ENCODE measurements at places on chromosomes 3 and 15.
A peak's percentile ranks its signal among the peaks of the same experiment; 100 is the strongest.

- DNase-seq: no peak
Observed at GRCh38 chr3:146929696-146930095, 324.6 kb upstream of the PLSCR5 start.

- DNase-seq: no peak
Observed at GRCh38 chr3:158528076-158528674, 42.8 kb upstream of the MLF1 start.

DNA sequence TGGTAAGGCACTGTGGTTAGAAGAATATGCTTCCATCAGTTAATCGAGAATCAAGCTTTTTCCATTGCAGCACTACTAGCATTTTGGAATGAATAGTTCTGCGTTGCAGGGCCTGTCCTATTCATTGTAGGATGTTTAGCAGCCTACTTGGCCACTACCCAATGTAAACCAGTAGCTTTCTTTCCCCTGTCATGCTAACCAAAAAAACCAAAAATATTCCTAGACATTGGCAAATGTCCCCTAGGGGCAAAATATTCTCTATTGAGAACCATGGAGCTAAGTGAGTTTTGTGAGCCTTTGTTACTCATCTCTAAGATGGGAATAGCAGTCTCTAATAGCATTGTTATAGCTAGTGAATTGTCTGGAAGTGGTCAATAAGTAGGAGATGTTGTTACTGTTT, 187.2 kb downstream of the CADPS start:
- no peak for DNase-seq

DNA sequence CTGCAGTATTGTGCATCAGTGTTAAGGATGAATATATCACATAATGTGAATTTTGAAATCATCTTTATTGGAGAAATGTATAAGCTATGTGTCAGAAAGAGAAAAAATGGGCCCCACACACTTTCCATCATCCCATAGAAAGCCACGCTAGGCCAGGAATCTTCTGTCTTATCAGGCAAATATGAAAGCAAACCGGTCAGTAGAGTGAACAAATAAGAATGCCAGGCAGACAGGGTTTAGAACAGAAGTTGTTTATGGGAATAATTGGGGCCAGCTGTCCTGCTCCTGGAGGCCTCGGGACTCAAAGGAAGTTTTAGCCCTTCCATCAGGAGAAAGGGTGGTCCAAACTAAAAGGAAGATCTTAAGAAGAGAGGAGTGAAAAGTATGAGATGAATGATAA, 39.5 kb downstream of the ZNF280D start:
- DNase-seq: no peak

DNA sequence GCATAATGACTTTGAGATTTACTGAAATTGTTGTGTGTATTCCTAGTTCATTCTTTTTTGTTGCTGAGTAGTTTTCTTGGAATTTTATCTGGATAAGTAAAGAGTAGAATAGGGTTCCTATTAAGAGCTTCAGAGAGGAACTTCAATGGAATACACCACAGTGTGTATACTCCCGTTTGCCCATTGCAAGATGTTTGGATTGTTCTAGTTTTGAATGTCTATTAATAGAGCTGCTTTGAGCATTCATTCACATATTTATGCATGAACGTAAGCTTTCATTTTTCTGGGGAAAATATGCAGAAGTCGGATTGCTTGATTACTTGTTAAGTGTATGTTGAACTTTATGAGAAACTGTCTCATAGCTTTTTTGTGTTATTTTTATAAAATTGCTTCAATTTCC, 580.5 kb downstream of the OTOL1 start:
- no peak for DNase-seq

GRCh38 chr15:64324165-64324877, 31.7 kb downstream of the CSNK1G1 start:
- DNase-seq: peak; percentile 88

- DNase-seq: no peak
Observed at GRCh38 chr3:6249679-6250078, 611.2 kb upstream of the GRM7 start.

DNA sequence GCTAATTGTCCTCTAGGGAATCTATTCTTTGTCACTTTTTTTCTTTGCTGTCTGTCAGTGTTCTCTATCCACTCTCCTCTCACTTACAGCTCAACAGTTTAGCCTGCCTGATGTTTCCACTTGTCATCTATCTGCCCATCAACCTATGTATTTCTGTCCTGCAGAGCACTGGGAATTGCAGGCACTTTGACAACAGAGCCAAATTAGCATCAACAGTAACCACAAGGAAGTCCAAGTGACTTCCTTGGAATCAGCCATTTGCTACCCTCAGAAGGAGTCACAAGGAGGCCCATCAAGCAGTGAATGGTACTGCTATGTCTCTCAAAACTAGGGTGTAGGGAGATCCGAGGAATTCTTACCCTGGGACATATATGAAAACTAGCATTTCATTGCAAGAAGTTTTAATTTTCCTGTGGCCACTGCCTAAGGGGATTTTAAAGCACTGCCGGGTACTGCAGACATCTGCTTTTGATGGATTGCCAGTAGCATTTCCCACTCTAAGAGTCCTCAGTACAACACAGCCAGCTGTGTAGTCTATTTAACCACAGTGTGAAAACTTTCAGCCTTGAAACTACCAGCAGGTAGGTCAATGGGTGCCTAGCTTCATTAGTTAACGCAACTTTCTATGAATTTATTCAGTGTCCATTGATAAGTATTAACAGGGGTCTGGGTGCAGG, 898.8 kb downstream of the NTRK3 start:
- DNase-seq: no peak

GRCh38 chr15:66911131-66911700, 154.2 kb upstream of the SMAD3 start:
- no peak for DNase-seq

DNA sequence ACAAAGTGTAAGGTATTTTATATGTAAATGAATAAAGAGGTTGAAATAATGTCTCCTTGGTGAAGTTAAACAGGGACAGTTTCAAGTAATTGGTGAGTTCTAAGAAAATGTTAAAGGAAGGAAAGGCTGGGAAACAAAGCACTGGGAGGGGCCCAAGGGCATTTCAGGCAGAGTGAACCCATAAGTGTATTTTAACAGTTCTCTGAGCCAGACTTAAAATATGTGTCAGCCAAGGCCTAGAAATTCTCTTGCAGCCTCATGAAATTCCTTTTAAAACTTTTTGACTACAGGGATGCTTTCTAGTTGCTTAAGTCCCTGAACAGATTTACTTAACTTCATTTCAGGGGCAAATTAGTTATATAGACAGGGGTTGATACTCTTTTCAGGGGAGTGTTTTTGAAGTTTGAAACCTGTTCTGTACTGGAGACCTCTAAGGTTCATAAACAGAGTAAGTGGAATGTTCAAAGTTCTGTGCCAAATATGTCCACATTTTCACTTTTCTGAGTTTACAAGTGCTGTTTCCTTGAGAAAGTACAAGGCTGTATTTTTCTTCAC, 77.6 kb downstream of the GALK2 start:
- no peak for DNase-seq

DNA sequence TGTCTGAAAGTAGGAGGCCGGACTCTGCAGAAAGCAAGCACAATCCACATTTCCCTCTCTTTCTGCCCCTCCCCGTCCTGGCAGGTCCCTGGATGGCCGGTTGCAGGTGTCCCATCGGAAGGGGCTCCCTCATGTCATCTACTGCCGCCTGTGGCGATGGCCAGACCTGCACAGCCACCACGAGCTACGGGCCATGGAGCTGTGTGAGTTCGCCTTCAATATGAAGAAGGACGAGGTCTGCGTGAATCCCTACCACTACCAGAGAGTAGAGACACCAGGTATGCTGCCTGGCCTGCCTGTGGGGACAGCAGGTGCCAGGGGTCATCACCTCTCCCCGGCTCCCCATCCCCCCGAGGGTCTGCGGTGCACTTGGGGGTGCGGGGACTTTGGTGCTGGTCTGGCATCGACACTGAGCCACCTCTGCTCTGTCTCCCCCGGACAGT, 89.6 kb downstream of the AAGAB start:
- no peak for DNase-seq

- peak; percentile 22 for DNase-seq
Observed at GRCh38 chr3:128235207-128235926, 82.1 kb downstream of the EEFSEC start.

GRCh38 chr3:155730843-155731242, 14.0 kb downstream of the PLCH1 start:
- DNase-seq: no peak

DNA sequence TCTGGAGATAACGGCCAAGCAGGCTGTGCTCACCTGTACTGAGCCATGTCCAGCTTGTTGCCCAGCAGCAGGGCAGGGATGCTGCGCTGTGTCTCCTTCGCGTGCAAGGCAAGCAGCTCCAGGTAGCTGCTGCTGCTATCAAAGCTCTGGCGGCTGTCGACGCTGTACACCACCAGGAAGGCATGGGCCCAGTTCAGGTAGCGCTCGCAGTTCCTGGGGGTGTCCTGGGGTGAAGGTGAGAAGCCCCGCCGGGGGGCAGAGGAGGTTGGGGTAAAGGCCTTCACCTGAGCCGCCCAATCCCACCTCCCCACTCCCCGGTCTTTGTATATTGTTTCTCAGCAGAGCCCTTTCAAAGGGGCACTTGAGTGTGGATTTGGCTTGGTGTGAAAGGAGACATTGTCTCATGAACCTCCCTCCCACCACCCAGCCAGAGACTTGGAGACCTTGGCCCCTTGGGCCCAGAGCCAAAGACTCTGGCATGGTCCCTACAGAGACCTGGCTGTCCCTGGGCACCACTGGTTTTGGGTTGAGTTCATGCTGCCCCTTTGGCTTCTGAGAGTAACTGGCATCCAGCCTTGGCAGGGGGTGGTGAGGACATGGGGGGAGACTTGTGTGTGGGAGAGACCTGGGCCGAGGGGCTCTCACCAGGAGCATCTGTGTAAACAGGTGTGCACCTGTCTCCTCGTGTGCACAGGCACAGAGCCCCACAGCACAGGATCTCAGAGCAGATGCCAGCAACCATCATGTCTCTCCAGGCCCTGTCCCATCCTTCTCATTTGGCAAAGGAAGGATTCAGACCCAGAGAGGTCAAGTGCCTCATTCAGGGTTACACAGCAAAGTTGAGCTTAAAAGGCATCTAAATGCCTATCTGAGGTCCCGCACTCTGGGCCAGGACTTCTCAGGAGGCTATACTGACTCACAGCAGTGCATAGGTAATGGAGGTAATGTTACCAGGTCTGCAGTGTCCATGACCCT, 9.1 kb downstream of the RASL12 start:
- DNase-seq: no peak

DNA sequence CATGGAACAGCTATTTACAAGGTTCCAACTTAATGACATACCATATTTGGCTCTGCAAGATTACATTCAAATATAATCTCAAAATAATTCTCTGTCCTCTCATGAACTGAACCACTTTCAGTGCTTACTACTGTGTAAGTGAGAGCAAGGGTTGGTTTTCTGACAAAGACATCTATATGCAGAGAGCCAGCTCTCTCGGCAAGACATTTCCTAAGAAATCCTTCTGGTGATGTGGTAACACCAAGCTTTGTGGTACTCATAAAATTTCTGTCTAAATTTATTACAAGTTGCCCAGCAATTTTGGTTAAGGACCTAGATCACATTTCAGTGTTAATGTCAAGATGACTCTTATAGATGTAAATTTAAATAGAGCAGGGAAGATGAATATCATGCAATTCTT, 184.9 kb downstream of the GAP43 start:
- no peak for DNase-seq

- peak; percentile 10 for DNase-seq
Observed at GRCh38 chr3:124619887-124620599, 110.2 kb upstream of the UMPS start.

GRCh38 chr15:99328106-99329072, 77.1 kb downstream of the LRRC28 start:
- no peak for DNase-seq

DNA sequence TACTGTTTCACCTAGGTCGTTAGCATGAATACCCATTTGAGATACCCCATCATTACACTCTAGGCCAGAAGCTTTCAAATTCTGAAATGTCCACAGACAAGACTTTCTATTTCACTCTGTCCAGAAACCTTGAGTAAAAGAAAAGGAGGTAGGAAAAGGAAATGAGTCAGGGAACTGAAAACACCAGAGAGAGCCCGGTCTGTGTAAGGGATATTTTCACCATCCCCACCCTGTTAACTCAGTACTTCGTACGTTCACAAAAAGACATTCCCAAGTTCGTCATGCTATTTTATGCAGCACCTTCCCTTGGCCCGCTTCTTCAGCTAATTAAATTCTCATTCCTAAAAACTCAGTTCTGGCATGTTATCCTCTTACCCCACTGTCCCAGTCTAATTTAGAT, 89.4 kb upstream of the SOX2 start:
- DNase-seq: no peak

DNA sequence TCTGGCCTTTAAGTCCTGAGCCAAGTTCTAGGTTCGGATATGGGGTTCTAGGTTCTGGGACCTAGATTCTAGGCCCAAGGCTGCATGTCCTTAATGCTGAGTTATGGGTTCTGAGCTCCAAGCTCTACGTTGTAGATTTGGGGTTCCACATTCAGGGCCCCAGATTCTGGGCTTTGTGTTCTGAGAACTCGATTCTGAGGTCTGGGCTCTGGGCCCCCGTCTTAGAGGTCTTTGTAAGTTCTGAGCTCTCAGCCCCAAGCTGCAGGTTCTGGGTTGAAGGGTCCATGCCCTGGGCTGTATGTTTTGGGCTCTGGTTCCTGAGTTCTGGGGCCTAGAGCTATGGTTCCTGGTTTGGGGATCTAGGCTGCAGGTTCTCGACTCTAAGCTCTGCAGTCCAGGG, 10.0 kb upstream of the DNAJB8 start:
- no peak for DNase-seq

DNA sequence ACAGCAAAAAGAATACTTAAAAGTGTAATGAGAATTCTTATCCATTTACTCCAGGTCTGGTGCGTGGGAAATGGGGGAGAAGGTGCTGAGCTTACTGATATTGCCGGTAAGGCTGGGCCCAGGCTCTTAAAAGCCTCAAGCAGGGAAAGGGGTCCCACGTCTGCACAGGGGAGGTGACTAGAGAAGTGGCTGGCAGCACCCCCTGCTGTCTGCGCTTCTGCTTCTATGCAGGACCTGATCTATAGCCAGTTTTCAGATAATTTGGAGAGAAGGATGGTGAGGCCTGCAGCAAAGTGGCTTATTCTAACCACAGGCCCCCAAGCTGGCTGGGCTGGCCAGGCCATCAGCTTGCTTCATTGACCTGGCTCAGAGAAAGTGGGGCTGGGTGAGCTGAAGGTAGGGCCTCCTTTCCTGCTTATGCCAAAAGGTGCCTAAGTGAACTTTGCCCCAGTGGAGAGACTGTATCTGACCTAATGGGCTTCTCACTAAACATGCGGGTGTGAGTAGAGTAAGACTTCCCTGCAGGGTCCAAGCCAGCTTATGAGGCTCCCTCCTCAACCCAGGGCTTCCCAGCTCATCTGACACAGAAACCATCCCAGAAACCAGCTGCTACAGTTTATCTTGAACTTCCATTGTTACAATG, 30.9 kb upstream of the ATP1B3 start:
- no peak for DNase-seq

GRCh38 chr3:110526777-110527727, 544.6 kb upstream of the NECTIN3 start:
- no peak for DNase-seq

Measured in suppressor macrophage (primary cell).